ENCODE measurements at places on chromosomes 12 and 14.

DNA sequence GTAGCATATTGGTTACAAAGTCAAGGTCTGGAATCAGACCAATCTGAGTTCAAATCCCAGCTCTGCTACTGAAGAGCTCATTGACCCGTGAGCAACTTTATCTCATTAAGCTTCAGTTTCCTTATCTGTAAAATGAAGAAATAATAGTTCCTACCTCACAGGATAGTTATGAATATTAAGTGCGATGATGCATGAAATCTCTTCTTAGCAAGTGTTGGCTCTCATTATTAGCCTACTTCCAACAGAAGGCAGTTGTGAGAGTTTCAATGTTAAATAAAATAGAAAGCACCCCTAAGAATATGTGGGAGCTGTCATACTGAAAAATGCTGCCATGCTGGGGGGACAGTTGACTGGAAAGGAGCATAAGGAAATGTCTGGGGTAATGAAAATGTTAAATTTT, 39.0 kb upstream of the ITPR2 start:
- no peak for DNase-seq

DNA sequence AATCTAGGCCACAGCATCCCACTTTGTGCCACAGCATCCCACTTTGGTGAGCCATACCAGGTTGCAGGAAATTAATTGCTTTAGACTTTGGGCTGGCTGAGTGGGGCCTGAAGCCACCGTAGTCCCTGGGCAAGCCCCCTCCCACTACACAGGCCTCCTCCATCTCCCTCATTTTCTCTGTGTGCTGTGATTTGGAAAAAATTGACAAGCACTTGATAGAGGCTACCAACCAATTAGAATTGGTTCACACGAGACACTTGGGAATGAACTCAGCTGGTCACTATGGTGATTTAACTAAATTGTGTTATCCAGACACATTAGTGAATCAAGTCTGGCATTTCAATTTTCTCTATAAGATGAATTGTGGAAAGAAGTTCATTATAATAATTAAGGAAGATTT, 481.1 kb downstream of the DIO2 start:
- DNase-seq = no peak

- DNase-seq = no peak
Observed at GRCh38 chr12:24287963-24288362, 338.5 kb upstream of the SOX5 start.

- DNase-seq = no peak
Observed at GRCh38 chr12:45928309-45928708, 62.1 kb downstream of the SCAF11 start.

DNA sequence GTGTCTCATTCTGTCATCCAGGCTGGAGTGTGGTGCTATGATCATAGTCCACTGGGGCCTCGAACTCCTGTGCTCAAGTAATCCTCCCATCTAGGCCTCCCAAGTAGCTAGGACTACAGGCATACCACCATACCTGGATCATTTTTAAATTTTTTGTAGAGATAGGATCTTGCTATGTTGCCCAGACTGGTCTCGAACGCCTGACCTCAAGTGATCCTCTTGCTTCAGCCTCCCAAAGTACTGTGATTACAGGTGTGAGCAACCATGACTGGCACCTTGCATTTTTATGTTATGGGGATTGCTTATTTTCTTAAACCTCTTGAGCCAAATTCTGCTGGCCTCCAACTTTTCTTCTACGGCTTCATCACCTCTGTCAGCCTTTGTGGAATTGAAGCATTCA, 26.9 kb downstream of the PRORP start:
- no peak for DNase-seq

- DNase-seq = no peak
Observed at GRCh38 chr14:32656601-32657000, 282.1 kb upstream of the NPAS3 start.

GRCh38 chr14:57295239-57295638, 26.5 kb downstream of the AP5M1 start:
- DNase-seq = no peak

DNA sequence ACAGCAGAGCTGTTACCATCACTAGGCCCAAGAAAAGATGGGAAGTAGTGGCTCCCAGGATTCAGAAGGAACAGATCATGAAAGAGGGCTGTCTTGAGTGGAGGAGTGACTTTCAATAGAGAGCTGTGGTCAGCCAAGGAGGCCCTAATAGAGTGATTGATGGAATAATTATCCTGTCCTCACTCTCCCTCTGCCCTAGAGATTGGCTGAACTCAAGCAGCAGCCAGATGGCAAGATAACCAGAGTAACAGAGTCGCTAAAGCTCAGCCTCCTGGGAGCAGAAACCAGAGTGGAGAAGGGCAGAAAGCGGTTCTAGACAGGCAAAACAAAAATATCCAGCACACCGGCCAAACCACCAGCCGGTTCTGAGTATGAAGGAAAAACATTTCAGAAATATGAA, 23.1 kb downstream of the GMFB start:
- no peak for DNase-seq

DNA sequence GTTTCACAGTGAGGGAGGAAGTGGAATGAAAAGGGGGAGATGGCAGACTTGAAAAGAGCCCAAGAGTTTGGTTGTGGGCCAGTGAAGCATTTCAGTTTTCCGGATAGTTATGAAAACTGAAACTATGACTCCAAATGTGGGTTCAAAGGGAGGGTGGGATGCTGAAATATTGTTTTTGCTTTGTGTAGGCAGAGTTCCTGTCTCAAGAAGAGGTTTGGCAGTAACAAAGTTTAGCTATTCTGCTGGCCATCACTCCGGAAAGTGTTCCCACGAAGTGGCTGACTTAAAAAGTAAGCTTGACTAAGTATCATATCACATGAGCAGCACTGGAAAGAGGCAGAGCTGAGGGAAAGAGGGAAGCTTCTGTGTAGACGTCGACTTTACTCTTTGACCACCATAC, 85.2 kb downstream of the CAND1 start:
- no peak for DNase-seq
